Fibroblast of gingiva (primary cell): ENCODE measurements at places on chromosomes 11 and 22.
A peak's percentile ranks its signal among the peaks of the same experiment; 100 is the strongest.

DNA sequence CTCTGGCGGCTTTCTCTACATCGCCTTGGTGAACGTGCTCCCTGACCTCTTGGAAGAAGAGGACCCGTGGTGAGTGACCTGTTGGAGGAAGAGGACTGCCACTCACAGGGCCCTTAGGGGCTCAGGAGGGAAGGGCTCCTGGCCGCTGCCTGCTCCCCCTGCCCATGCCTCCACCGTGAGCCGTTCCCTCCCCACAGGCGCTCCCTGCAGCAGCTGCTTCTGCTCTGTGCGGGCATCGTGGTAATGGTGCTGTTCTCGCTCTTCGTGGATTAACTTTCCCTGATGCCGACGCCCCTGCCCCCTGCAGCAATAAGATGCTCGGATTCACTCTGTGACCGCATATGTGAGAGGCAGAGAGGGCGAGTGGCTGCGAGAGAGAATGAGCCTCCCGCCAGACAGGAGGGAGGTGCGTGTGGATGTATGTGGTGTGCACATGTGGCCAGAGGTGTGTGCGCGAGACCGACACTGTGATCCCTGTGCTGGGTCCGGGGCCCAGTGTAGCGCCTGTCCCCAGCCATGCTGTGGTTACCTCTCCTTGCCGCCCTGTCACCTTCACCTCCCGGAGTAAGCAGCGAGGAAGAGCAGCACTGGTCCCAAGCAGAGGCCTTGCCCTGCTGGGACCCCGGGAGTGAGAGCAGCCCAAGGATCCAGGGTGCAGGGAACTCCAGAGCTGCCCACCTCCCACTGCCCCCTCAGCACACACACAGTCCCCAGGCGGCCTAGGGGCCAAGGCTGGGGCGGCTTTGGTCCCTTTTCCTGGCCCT is 6.9 kb downstream of the SLC39A13 start:
- DNase-seq = no peak

DNA sequence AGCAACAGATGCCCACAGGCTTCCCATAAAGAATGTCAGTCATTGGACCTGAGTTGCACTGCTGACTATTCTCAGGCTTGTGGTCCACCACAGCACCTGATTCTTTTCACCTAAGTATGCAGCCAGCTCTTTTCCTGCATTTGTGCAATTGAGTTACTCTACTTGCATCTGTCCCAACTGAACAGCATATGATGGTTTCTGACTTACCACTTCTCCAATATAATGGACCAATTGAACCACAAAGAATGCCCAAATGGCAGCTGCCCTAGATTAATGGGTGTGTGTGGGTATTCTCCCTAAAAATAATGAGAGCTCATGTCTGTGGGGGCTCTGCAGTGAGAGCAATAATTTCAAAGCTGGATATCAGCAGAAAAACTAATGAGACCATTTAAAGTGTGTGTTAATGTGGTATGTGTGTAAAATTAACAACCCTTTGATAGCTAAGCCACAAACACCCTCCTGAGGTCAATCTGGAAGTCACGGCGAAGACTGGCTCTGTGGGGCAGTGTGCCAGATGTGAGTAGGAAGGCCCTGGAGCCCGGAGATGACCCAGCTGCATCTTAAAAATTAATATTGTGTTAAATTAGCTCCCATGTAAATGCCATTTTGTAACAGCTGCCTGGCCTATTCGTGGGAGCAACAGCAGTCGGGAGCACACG is 43.8 kb downstream of the SC5D start:
- no peak for DNase-seq

- no peak for DNase-seq
These were observed 3.0 kb downstream of the SLC22A6 start for GRCh38 chr11:62981743-62982142.

DNA sequence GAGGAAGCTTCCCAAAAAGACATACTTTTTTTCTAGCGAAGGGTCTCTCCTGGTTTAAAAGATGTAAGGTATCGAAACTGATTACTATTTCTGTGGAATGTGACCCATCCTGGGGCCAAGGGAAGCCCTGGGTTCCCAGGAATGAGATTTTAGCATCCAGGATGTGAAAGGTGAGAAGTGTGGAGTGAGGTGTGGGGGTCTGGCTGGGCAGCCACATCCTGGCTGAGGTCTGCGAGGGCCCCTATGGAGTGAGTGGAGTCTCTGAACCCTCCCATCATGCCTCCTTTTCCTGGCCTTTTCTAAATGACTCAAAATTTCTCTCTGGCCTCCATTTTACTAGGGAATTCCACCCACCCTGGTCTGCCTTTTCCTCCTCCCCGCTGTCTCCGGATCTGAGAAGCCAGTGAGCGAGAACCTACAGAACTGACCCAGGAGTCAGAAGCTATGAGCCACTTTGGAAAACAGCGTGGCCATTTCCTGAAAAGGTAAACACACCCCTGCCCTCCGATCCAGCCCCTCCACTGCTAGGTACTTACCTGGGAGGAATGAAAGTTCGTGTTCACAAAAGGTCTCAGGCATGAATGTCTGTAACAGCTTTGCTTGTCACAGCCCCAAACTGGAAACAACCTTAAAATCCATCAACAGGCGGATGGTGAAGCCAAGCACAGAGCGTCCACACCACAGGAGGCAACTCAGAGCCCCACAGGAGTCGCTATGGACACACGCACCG is 27.7 kb upstream of the SHANK2 start:
- DNase-seq = no peak

GRCh38 chr11:109772892-109773291 is 320.3 kb upstream of the ZC3H12C start:
- DNase-seq = no peak

- no peak for DNase-seq
These were observed 576.5 kb upstream of the CCDC90B start for GRCh38 chr11:83862691-83863090.

DNA sequence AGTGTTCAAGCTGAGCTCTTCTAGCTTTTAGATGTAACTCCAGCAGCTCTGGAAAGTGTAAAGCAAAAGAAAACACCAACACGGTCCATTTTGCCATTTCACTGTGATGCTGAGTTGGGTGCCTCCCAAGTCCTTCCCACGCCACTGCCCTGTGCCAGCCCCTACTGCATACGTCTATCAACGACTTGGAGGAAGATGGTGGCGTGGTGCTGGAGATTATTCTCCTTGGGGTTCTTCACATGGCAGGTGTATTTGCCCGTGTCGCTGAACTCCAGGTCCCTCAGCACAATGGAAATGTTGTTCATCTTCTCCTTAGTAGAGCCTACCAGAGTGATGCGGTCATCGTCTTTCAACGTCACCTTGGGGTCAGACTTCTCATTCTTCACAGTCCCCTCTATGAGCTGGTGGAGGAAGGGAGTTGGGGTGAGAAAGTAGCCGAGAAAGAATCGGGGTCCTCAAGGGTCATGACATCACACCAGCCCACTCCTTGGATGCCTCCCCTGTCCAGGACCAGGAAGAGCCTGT is 8.9 kb downstream of the SCN4B start:
- DNase-seq = no peak

- DNase-seq = no peak
These were observed 12.4 kb upstream of the LIPT2 start for GRCh38 chr11:74505911-74506310.

GRCh38 chr22:45472426-45472825 is 30.3 kb upstream of the FBLN1 start:
- DNase-seq = no peak

GRCh38 chr11:97290464-97291041 is 900.7 kb downstream of the JRKL start:
- DNase-seq = no peak

DNA sequence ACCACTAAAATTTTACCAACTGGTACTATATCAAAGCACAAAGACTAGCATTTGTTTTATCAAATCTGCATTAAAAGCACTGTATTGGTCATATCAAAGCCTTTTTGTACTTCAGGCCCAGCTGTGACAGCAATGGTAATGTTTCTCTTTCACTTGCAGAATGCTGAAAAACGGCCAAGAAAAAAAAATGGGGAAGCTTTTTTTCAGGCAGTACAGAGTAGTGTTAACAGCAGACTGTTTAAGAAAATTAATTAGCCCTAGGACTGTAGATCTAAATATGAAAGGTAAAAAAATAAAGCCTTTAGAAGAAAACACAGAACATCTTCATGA is 33.3 kb downstream of the DENND5A start:
- DNase-seq = peak; percentile 35

- no peak for DNase-seq
These were observed 20.5 kb upstream of the TTLL12 start for GRCh38 chr22:43207386-43207785.

DNA sequence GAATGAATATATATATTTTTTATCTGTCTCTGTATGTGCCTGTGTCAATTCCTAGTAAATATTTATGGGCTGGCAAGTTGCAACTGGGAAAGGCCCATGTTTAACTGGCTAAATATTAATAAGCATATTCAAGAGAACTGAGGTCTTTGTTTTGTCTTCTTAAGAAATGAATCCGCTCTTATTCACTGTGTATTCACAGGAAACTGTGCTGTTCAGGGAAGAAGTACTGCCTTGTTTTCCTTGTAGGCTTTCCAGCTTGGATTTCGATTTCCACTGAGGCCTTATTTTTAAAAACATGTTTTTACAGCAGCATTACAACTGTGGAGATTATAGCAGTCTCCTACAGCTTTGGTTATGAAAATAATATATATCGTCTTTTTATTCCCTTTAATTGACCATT is 64.7 kb downstream of the LDLRAD3 start:
- DNase-seq = peak; percentile 31

- DNase-seq = no peak
These were observed 2.9 kb downstream of the SLC37A4 start for GRCh38 chr11:119027561-119028345.

GRCh38 chr11:46200537-46201281 is 76.8 kb upstream of the CREB3L1 start:
- DNase-seq = peak; percentile 9

DNA sequence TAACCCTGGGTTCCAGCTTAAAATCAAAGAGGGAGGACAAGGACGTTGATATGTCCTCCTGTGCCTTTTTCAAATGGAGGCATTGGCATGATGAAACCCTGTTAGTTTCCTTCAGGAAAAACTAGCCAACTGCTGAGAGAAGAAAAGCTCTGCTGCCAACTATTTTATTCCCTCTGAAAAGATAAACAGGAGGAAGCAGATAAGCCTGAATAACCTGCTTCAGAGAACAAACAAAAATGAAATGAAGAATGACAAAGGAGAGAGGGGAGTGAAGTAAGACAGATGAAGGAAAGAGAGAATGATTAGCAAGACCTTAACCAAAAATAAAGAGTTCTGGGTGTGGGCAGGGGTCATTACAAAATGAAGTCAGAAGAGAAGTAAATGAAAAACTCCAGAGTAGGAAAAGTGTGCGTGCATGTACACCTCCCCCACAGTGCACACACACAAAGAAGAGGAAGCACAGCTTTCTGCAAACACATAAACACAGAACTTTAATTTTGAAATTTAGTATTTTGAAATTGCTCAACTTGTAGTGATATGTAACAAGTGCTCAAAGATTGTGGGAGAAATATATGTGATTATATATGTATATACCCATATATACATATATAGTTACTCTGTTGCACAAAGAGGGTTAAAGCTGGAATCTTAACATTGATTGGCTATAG is 332.2 kb downstream of the LUZP2 start:
- no peak for DNase-seq

GRCh38 chr11:108797578-108798100 is 132.8 kb downstream of the DDX10 start:
- no peak for DNase-seq

DNA sequence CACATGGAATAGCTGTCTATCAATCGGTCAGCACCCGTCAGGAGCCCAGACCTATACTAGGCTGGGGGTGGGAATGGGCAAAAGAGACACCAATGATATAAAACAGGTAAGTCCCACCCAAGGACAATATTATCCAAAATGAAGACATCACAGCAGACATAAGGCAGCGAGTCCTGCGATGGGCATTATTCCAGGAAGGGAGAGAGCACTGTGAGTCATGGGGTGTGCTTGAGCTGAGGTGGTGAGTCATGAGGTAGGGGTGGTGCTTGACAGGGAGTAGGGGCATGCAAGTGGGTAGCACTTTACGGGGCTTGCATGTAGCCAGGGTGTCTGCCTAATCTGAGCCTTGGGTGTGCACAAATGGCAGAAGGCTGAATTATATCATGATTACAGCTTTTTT is 605.0 kb upstream of the CADM1 start:
- no peak for DNase-seq

DNA sequence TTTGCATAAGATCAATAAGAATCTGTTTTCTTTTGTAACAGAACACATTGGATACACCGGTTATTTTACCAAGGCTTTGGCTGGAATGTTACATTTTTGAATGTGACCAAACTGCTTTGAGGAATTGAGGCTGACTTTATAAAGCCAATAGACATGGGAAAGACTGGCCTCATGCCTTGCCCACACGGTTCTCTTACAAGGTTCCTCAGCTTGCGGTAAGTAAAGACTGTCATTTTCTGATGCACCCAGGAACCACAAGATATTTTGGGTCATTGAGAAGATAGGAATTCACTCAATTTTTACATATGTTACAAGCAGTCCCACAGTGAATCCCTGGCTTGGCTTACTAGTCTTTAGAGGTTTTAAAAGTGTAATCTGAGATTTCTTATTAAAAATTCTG is 23.9 kb downstream of the OR10A6 start:
- DNase-seq = no peak

- DNase-seq = no peak
These were observed 957.6 kb upstream of the CCDC90B start for GRCh38 chr11:84243629-84244263.

- no peak for DNase-seq
These were observed 102.7 kb downstream of the PHF21B start for GRCh38 chr22:44906999-44907644.

GRCh38 chr11:61416941-61417340 is 12.8 kb downstream of the CPSF7 start:
- DNase-seq = no peak

DNA sequence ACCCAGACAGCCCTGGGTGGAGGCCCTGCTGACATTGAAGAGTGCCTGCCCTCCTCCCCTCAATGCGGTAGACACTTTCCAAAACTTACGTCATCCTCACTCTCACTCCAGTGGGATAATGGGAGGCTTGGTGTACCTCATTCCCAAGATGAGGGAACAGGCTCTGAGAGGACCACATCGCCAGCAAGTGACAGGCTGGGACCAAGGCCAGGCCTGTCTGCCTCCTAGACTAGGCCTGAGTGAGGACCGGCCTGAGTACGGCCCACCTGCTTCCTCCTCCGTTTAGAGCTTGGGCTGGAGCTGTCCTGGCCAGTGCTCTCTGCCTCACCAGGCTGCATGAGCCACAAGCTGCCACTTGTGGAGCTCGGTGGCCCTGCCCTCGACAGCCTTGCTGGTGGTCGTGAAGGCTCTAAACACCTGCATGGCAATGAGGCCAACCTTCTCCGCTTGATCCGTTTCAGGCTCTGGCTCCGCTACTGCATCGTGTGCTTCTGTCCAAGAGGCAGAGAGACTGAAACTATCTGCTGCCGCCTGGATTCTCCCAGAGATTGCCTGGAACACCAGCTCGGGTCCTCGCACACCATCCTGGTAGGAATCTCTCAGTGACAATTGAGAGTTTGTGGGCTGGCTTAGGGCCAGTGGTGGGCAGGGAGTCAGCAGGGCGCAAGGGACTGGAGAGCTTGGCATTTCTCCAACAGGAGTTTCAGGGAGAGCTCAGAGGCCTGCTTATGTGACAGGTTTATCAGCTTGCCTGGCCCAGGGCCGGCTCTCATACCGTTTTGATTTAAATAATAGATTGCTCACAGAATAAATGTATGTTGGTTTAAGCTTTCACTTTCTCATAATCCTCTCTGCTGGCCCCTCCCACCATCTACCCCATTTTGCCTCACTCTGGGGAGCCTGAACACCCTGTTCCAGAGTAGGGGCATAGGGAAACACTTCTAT is 9.4 kb downstream of the LRRC75B start:
- no peak for DNase-seq
